ENCODE measurements at places on chromosomes 16 and 17.

GRCh38 chr17:2075336-2076086 is 20.6 kb downstream of the HIC1 start:
- DNase-seq, result no peak

- DNase-seq, result no peak
These were observed 961.9 kb downstream of the CDH11 start for GRCh38 chr16:64159976-64160375.

DNA sequence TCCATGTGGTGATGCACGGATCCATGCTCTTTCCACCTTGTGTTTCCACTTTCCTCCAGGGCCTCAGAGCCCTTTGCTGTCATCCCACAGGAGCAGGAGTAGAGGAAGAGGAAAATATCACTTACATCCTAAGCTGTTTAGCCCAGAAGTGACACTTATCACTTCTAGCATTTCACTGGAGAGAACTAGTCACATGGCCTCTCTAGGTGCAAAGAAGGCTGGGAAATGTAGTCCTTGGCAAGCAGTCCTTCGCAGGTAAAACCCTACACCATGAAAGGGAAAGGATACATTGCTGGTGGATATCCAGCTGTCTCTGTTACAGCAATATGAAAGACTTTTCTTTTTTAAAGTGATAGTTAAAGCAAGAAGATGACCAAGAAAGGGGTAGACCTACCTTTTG is 185.9 kb downstream of the RGS9 start:
- no peak for DNase-seq

DNA sequence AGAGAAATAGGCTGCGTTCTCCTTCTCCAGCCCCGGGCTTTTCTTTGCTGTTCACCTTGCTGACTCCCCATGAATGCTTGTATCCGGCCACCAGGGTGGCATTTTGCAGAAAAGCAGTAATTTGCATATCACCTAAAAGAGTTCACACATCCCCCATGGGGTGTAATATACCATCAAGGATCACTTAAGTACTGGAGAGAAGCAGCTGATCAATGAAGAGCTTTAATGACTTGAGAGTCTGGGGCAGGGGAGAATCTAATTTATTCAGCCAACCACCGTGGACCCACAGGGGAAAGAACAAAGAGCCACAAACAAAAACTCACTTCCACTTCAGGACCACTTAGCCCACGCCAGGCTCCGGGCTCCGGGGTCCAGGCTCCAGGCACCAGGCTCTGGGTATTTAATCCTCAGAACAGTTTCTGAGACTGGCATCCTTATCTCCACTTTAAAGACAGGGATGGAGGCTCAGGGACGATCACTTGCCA is 33.9 kb upstream of the SEC14L1 start:
- no peak for DNase-seq

- DNase-seq, result no peak
These were observed 233.2 kb downstream of the PMP22 start for GRCh38 chr17:15031975-15032374.

GRCh38 chr16:57413301-57413730 is 8.7 kb downstream of the CCL17 start:
- DNase-seq, result no peak

DNA sequence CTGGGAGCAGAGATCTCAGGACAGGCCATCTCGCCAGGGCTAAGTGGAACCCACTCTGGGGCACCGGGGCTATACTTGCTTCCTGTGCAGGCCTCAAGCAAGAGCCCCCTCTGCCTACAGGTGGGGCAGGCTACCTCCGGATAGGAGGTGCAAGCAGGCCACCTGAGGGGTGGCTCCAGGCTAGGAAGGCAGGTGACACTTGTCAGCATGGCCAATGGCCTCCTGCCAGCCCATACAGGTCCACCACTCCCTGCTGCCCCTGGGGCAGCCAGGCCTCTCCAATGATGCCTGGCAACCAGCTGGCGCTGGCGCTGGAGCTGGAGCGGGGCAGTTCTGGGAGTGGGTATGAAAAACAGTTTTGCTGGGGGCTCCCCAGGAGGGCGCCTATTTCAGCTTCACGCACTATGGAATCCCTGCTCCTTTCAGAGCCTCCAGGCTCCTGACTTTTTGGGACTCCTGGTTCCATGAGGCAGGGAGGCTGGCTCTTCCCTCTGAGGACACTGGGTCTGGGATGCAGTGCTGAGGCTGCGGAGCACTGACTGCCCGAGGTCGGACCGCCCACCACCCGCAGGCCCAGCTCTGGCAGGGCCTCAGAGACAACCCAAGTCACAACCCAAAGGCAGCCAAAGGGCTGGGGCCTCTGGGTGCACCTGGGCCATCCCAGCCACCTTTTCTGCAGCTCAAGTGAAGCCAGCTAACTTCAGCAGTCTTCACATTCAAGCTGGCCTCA is 8.4 kb upstream of the SREBF1 start:
- DNase-seq, result no peak

GRCh38 chr17:5526821-5527598 is 40.6 kb downstream of the MIS12 start:
- DNase-seq, result peak; percentile 76

DNA sequence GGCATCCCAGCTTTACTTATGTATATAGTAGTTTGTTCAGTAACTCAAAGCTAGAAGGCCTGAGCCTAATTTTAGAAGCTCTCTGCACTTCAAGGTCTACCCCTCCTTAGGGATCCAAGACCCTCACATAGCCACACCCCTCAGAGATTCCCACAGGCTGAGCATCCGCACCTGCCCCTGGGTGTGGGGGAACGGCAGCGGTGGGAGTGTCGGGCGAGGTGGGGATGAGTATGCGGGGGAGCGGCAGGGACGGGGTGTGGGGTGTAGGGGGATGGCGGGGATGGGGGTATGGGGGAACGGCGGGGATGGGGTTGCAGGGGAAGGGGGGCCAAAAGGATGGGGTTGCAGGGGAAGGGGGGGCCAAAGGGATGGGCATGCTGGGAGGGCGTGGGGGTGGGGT is 24.9 kb upstream of the BEAN1 start:
- DNase-seq, result no peak

DNA sequence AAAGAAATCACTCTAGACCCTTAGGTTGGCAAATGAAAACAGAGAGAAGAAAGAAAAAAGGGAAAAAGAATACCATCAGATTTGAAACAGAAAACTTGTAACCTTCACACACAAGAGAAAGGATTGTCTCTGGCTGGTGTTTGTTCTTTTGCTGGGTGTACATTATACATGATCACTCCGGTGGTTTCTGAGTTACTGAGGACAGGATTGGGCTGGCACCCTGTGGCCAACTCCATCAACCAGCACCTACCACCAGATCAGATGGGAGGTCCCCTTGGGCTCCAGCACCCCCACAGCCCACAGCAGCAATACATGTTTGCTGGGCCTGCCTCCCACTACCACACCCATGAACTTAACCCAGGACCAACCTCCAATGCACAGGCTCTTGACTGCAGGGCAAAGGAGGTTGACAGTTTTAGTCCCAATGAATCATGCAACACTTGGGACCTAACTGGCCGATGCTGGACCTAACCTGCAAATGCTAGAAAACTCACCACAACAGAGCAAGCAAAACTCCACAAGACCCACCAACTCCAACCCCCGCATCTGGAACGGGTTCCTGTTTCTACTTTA is 308.3 kb downstream of the SOX9 start:
- no peak for DNase-seq

GRCh38 chr17:47996201-47996600 is 25.3 kb downstream of the CDK5RAP3 start:
- DNase-seq, result no peak

DNA sequence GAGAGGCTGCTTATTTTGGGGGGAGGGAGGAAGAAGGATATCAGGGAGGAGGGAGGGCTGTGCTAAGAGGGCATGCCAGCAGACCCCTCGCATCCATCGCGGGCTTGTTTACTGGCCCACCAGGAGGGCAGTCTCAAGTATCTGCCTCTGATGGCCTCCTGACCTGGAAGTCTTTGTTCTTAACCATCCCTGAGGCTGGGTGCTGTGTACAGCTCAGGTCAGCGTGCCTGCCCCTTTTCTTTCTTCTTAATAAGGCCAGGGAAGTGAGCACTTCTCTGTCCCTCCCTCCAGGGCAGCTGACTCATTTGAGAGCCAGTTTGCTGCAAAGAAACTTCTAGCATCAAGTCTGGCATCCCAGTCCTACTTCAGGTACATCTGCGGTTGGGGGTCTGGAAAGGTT is 157.0 kb downstream of the CCDC182 start:
- DNase-seq, result no peak

DNA sequence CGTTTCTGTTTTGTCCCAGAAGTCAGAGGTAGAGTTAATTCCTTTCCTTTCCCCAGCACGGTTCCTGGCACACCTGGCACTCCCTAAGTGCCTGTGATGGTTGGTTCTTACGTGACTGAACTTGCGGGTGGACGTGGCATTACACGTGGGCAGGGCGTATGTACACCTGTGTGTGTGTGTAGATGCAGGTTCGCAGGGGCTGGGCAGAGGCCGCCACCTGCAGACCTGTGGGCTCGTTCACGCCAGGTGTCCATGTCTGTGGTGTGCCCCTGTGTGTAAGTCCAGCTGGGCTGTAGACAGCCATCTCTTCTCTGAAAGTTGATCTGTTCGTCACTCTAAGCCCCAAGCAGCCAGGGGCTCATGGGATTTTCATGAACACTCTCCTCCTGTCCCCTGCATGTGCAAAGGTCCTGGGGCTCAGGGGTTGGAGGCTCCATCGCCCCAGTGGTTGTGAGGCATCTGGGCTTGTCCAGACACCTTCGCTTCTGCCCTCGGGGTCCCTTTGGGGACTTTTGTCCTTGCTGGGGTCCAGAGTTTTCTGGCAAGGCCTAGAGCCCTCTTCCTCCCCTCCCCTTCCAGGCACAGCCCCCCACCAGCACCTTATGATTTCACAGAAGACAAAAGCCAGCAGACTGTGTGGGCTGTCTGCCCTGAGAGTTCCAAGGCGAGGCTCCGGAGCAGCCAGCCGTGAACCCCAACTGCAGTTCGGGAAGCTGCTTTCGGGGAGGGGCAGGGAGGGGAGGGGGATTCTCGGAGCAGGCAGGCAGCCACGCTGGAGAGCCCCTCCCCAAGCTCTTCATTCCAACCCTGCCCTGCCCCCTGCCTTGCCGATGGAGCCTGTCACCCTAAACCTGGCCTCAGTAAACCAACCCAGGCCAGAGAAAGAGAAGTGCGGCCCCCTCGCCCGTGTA is 5.4 kb upstream of the FSCN2 start:
- no peak for DNase-seq

GRCh38 chr16:72169708-72170107 is 2.2 kb downstream of the PMFBP1 start:
- DNase-seq, result no peak

DNA sequence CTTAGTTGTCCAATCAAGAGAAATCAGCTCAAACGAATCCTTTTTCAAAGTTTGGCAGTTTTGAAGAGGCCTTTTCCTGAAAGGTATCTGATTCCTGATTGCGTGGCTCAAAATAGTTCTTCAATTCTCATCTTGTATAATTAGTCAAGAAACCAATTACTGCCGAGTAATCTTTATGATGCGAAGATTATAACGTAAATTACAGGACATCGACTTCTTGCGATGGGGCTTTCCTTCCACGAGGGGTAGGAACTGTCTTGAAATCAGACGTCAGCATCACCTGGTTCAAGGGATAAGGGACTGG is 644 bp upstream of the ARL2BP start:
- DNase-seq, result no peak

- no peak for DNase-seq
These were observed at the start of gene CDH13 for GRCh38 chr16:82626791-82627261. CDH13 (plus strand) TSS chr16:82626969.

DNA sequence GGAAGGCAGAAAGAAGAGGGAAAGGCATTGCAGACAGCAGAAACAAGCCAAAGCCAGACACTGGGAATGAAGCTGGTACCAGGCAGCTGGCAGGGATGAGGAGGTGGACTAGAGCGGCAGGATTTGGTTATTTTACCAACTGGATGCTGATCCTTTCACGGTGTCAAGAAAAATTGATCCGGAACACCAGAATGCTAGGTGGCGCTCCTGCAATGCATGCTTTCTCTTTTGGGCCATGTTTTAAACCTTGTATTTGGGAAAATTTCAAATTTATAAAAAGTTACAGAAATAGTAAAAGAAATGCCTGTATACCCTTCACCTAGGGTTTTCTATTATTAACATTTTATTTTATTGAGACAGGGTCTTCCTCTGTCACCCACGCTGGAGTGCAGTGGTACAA is 224.7 kb downstream of the SOX9 start:
- DNase-seq, result no peak

GRCh38 chr17:58323366-58324055 is 5.1 kb downstream of the TSPOAP1 start:
- no peak for DNase-seq

DNA sequence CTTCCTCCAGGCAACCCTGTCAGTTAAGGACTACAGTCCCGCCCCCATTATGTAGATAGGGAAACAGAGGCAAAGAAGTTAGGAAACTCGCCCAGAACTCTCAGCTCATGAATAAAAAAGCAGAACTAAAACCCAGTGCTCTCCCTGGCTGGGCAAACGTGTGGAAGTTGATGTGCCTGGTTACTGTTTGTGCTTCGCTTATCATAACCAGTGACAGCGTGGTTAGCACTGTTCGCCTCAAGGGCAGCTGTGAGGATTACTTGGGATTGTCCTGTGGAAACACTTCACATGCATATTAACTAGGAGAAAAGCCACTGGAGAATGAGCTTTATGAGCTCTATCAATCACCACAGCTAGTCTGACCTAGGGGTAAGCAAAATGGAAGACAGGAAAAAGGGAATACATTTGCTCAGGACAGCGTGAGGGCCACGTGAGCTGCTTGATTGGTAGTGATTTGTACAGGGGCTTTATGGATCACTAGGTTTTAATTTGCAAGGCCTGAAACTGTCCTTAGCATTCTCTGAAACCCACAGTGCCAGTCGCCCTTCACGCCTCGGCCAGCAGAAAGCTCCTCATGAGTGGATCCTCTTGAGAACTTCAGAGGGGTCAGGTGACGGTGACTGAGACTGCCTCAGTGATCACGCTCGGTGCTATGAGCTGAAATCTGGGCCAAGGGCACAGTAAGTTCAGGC is 19.9 kb downstream of the CYB5D2 start:
- no peak for DNase-seq

GRCh38 chr17:3685174-3685573 is 10.8 kb downstream of the P2RX5 start:
- DNase-seq, result no peak

GRCh38 chr16:6209355-6209930 is 1111.8 kb upstream of the EEF2KMT start:
- no peak for DNase-seq

GRCh38 chr16:52707676-52708337 is 160.9 kb upstream of the TOX3 start:
- no peak for DNase-seq

DNA sequence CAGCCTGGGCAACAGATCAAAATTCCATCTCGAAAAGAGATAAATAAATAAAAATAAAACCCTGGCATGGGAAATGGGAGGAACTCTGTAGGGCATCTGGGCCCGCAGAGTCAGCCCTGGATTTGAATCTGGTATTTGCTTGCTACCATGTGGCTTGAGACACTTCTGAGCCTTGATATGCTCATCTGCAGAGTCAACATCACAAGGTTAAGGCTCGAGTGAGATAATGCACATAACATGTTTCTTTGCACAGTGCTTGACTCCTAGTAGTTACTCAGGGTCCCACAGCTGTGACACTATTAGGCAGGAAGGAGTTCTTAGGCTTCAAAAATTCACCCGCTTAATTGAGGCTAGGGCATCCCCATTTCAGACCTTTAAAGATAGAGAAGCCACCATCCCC is 21.3 kb downstream of the CDK5RAP3 start:
- no peak for DNase-seq

- DNase-seq, result no peak
These were observed 25.9 kb downstream of the NKD1 start for GRCh38 chr16:50573947-50574744.

GRCh38 chr16:85798901-85799496 is 345 bp downstream of the EMC8 start:
- no peak for DNase-seq

- DNase-seq, result no peak
These were observed 43.1 kb upstream of the HS3ST2 start for GRCh38 chr16:22770866-22771265.

Measured in ascending aorta (tissue), 2 donors.